ENCODE measurements at places on chromosomes 13 and 19.

- DNase-seq = no peak
Observed at GRCh38 chr19:20162821-20163220, 4.2 kb upstream of the ZNF486 start.

DNA sequence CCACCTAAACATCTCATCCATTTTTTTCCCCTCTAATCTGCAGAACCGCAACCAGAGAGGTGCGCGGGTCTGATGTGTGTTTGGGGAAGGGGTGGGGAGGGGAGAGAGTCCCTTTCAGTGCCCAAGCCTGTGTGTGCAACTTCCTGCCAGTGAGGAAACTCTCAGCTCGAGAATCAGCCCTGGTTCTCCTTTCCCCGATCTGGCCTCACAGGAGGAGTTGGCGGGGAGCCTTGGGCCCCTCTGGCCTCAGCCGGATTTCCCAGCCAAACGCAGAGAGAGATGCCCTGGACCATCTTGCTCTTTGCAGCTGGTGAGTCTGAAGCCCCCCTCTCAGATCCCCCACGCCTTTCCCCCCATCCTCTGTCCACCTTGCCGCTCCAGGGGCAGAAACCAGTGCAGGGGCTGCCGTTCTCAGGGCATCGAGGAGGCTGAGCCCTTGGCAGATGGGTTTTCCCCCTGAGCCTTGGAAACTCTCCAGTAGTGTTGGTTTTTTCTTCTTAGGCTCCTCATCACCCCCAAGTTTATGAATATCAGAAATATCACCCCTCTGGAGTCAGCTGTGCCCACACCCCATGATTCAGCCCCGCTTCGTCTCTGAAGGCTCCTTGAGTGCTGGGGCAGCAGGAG is at the start of gene C19orf38:
Gene C19orf38, plus strand, starts transcription at position 186 of the 627 bp plus-strand sequence. Its CDS starts 94 bp downstream, at position 280.
- no peak for DNase-seq

DNA sequence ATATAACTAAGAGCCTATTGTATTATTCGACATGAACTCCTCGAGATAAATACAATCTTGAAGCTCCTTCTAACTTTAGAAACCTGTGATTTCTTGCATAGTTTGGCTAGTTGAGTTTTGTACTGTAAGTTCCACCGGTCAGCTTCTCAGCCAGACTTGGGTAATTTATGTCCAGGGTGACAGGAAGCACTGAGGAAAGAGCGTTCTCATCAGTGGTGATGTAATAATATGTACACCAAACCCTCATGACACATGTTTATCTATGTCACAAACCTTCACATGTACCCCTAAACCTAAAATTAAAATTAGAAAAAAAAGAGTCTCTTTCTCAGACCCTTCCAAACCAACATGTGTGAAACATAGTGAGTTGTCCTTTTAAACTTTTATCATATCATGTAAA is 205.7 kb downstream of the KCNRG start:
- DNase-seq = no peak

- DNase-seq = no peak
Observed at GRCh38 chr19:45496349-45496953, 396 bp downstream of the RTN2 start.

- no peak for DNase-seq
Observed at GRCh38 chr19:7528192-7528519, 5.7 kb downstream of the MCOLN1 start.

DNA sequence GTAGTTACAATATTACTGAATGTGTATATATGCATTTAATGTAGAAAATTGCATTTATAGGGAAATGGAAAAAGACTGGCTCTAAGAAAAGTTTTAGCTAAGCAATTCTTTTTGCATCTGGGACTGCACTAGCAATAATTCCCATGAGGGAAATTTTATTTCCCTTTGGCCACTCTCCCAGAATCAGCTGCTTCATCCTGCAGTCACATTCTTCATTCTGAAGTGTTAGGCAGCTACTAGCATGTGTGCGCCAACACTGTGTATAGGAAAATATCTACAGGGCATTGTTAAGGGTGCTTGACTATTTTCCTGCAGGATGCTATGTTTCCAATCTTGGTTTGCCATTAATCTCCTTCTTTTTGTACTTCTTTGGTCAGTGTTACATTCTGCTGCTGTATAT is 312.8 kb upstream of the PCDH20 start:
- DNase-seq = no peak

- DNase-seq = no peak
Observed at GRCh38 chr19:5481957-5482356, 26.7 kb downstream of the ZNRF4 start.

DNA sequence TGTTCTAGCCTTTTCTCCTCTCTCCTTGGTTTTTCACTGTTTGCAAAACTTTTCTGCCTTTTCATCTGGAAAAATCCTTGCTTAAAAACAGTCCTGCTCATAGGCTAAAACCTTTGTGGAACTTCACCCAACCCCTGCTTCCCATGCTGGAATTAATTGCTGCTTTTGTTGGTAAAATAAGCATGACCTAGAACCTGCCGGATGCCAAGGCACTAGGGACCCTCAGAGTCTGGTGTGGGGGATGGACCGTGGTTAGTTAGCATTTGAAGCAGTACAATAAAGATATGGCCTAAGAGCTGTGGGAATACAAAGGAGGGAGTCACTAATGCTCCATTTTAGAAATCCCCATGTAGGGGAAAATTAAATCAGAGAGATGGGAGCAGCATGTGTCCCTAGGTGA is 326.3 kb downstream of the KCNRG start:
- no peak for DNase-seq

- no peak for DNase-seq
Observed at GRCh38 chr13:24129914-24130774, 30.4 kb upstream of the SPATA13 start.

GRCh38 chr19:36081894-36082293 is 27.2 kb downstream of the WDR62 start:
- DNase-seq = no peak

DNA sequence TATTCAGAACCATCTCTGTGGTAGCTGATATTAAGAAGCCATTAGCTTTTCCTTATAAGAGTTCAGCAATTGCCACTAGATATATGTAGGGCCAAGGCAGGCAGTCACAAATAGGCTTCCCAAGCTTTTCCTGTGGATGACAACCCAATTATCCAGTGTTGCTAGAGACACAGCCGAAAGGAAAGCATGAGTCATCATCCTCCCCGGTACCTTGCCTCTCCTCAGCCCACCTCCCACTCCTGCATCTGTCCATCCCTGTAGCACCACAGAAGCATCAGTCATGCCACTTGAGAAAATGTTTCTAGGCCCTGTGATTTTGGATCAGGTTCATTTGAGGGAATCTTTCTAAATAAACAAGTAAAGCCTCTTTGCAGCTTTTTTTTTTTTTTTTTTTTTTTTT is 204.3 kb downstream of the DNAJC15 start:
- DNase-seq = no peak

GRCh38 chr13:102183509-102184182 is 218.2 kb downstream of the FGF14 start:
- DNase-seq = no peak

GRCh38 chr19:47404334-47405196 is 14.8 kb downstream of the MEIS3 start:
- no peak for DNase-seq

DNA sequence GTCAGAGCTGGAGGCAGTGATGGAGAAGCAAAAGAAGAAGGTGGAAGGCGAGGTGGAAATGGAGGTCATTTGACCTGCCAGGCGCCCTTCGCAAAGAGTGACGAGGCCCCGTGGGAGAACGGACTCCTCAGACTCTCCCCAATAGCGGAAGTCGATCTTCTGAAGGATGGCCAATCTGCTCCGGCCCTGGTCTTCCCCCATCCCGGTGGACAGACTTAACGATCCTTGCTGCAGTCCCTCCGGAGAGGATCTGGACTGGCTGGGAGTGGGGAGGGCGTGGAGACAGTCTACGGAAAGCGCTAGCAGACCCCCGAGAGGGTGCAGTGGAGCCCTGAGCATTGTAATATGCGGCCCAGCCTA is 11.9 kb downstream of the EPS8L1 start:
- no peak for DNase-seq

GRCh38 chr19:45523642-45524256 is 16.5 kb downstream of the VASP start:
- DNase-seq = no peak

GRCh38 chr13:29877456-29878078 is 27.1 kb upstream of the UBL3 start:
- no peak for DNase-seq

- DNase-seq = no peak
Observed at GRCh38 chr13:82647540-82647939, 1234.7 kb downstream of the SLITRK1 start.

GRCh38 chr13:50080911-50081678 is 65.9 kb downstream of the KCNRG start:
- DNase-seq = no peak

DNA sequence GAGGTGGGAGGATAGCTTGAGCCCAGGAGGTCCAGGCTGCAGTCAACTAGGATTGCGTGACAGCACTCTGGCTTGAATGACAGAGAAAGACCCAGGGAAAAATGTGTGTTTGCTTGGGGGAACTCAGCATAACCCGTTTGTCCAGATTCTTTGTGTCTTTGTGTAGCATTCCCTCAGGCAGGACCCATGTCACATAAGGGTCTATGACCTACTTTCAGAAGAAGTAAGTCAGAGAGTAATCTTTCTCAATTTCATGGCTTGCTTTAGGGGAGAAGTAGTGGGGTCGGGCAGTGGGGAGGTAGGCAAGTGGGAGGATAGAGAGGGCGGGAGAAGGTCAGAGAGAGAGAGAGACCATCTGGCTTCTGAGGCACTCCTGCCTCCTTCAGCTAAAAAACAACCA is 11.9 kb upstream of the PSPC1 start:
- DNase-seq = no peak

- no peak for DNase-seq
Observed at GRCh38 chr13:40465015-40465390, 201.4 kb downstream of the FOXO1 start.

DNA sequence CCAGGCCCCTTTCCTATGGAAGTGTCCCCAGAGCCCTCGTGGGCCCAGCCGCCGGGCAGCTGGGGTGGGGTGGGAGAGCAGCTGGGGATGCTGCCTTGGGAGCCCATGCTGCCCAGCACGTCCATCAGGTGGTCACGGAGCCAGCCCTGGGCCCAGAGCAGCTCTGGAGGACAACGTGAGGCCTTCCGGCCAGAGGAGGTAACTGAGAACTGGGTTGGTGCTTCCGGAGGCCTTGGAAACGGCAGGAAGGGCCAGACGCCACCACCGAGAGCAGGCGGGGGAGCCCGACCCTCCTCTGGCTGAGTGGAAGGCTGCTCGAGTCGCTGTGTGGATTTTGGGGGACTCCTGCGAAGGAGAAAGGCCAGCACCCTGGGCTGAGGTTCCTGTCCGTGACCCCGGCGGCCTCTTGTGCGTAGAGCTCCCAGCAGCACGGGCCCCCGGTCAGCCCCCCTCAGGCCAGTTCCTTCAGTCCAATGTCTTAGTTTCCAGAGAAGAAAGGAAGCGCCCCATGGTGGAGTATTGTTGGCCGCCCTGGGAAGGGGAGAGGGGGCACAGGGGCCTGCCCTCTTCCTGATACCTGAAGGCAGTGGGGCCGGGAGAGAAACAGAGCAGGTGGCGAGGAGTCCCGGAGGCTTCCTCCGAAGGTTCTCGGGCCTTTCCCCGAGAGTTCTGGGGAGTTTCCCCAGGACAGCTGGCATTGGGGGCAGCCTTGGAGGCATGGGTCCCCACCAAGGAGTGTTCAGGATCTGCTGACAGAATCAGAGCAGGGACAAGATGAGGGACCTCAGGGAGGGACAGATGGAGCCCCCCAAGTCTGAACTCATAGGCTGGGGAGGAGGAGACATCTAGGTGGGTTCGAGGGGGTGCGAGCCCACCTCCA is 68.8 kb downstream of the MLLT1 start:
- DNase-seq = no peak

DNA sequence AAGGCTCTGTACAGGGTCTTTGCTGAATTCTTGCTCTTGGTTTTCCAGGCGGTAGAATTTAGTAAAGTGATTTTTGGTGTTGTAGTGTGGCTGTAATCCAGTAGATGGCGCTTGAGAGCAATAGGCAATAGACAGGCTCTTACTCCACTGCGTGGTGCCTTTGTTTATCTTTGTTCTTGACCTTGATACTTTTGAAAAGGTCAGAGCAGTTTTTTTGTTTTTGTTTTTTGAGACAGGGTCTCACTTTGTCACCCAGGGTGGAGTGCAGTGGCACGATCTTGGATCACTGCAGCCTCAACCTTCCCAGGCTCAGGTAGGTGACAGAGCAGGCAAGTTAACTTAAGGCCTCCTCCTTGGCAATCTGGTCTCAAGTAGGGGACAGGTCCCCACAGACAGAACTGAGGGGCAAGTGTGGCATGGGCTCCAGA is 12.2 kb upstream of the LILRA5 start:
- no peak for DNase-seq

DNA sequence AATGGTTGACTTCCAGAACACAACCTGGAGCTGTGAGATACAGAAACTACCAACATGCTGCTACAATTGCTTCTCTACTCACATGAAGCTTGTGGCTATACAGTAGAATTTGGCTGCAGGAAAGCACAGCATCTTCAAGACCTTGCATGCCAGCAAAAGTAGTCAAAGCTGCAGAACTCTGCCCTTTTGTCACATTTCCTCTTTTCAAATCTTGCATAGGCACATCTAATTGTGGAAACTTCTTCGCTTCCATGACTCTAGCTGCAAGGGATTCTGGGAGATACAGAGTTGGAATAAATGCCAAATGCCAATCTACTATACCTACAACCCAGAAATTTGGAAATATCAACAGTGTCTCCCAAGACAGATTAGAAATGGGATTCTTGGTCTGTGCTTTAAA is 462.2 kb downstream of the FOXO1 start:
- no peak for DNase-seq

GRCh38 chr13:102567857-102568256 is 28.9 kb upstream of the TPP2 start:
- DNase-seq = no peak

DNA sequence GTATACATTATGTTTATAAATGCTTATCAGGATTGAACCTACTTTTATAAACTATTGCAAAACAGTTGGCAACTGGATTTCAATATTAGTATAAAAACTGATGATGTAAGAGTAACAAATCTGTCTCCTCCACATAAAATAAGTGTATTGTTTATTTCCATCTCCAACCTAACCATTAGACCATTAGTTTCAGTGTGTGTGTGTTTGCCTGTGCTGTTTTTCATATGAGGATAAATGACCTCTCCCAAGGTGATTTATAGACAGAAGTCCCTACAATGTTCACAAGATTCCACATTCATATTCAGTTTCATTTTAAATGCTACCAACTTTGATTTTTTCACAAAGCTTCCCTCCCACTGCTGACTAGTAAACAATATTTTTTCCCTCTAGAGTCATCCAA is 871.6 kb downstream of the PCDH9 start:
- no peak for DNase-seq

GRCh38 chr13:70385852-70386251 is 277.6 kb upstream of the KLHL1 start:
- DNase-seq = no peak

DNA sequence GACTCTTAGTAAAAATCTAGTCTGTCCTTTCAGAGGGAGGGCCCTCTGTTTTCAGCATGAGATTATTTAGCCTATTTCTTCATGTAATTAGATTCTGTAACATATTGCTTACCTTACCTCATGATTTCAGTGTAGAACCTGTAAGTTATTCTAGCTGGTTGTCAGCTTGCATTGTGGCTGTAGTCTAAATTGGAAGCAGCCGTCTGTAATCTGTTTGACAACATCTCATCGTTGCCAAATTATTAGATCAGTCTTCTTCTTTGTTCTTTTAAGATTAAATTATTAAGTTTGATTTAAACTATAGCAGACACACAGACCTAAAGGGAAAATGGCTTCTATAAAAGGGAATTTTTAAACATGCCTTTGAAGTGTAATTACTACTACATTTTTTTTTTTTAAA is 34.8 kb downstream of the SLAIN1 start:
- no peak for DNase-seq

- DNase-seq = no peak
Observed at GRCh38 chr19:34988119-34988518, 12.0 kb upstream of the GRAMD1A start.

All from cortex of kidney (tissue), 1 donor.